ENCODE measurements at places on chromosomes 7 and 10. TPM values are rescaled to one million over a fixed set of nuclear protein-coding genes. Genes with fewer than 3 reads are reported as not detected.

CALN1 gene
- 1.8 TPM for total RNA-seq

ELOVL3 gene
- total RNA-seq, result 0.35 TPM

ZNF37A gene
- 12.2 TPM for total RNA-seq

FRAT1 gene
- 1.2 TPM for total RNA-seq

TEX36 gene
- not detected for total RNA-seq

LIPF gene
- total RNA-seq, result not detected

AKR1D1 gene
- total RNA-seq, result not detected

AKR1B1 gene
- total RNA-seq, result 44.8 TPM

DNA sequence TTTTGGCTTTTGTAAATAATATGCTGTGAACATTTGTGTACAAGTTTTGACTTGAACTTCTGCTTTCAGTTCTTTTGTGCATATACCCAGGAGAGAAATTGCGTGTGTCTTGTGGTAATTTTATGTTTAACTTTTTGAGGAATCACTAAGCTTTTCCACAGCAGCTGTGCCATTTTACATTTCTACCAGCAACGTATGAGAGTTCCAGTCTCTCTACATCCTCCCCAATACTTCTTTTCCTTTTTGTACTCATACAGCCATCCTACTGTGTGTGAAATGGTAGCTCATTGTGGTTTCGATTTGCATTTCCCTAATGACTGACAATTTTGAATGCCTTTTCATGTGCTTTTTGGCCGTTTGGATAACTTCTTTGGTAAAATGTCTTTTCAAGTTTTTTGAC is 66.3 kb upstream of the INHBA start:
- no peak for DNase-seq

GRCh38 chr7:2393706-2394105 is 9.7 kb upstream of the CHST12 start:
- DNase-seq, result peak; percentile 71

- DNase-seq, result no peak
Measured at GRCh38 chr10:78385599-78385998, 351.9 kb downstream of the RPS24 start.

DNA sequence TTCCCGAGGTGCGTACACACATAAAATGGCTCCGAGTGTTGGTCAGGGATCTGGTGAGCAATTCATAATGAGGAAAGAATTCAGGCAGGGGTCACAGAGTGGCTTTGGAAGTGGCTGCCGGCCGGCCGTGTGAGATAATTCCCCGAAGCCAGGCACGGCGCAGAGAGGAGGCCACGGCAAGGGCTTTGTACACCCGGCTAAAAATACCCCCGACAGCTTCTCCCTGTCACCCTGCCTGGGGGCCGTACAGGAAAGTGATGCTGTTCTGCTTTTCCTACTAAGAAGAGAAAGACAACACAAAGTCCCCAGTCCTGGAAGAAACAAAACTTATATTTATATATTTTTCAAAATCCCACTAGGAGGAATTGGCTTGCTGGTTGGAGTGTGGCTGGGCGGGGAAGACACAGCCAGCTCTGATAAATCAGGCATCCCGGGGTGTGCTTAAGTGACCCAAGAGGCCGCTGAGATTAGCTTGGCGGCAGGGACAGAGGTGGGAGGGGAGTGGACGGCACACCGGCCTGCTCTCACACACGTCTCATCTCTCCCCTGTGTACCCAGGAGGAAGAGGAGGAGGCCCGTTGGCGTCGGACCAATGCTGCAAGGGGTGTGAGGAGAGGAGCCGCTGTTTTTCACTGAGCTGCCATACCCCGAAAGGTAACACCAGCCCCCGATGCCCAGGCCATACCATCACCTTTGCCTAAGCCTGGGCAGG is 70.5 kb downstream of the ZMIZ1 start:
- DNase-seq, result peak; percentile 85

DNA sequence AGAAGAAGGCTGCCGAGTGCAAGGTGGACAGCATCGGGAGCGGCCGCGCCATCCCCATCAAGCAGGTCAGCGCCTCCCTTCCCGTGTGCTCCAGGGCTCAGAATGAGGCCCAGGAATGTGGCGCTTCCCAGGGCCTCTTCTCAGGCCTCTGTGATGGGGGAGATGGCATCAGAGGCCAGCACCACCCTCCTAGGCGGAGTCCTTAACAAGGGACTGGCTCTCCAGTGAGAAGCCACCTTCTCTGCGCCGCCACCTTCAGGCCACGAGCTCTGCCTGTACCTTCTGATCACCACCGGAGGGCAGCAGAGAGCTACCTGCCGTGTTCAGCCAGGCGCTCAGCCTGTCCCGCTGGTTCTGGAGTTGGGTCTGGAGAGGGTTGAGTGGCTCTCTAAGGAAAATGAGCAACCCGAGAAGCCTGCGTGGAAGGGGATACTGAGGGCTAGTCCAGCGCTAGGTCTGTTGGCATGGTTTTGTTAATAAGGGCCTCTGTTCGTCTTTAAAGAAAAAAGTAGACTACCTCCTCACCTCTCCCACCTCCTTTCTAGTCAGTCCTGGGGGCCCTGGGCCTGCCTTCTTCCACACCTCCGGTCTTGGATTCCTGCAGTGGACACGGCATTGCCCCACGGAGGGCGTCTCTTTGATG is 37.7 kb downstream of the AGAP3 start:
- peak; percentile 86 for DNase-seq

DNA sequence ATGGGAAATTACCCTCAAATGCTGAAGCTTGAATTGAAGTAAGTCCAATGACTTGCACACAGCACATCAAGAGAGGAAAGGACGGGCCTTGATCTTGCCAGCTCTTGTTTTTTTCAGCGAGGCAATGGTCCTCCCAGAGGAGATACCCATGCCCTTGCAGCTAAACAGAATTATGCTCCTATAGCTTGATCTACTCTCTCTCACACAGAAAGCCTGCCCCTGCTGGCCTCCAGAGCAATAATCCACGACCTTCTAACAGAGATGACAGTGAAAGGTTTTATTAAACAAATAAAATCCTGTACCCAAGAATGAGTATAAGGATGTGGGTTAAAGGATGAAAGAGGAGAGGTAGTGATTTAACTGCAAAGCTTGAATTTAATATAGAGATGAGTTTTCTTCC is 268.0 kb downstream of the ADRA2A start:
- DNase-seq, result no peak
